HEK293T (cell line): ENCODE measurements at places on chromosomes 2 and 18.

DNA sequence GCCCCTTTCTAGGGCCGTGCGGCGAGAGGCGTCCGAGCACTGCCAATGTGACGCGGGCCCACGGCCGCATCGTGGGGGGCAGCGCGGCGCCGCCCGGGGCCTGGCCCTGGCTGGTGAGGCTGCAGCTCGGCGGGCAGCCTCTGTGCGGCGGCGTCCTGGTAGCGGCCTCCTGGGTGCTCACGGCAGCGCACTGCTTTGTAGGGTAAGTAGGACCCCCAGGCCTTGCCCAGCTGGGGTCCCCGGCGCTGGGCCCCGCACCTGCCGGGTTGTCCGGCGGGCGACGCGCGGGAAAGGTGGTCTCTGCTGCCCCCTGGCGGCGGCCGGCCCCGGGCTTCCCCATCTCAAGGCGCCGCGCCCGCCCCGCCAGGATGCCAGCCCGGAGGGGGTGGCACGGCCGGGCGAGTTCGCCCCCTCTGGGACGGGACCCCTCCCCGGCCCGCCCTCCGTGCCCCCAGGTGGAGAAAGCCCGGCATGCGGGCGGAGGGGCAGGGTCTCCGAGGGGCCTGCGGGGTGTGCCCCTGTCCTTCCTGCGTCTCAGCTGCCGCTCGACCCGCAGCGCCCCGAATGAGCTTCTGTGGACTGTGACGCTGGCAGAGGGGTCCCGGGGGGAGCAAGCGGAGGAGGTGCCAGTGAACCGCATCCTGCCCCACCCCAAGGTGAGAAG is 1.9 kb downstream of the PRSS56 start:
- DNase-seq = peak; percentile 82

- no peak for DNase-seq
Measured at GRCh38 chr2:32719430-32719829, 91.6 kb downstream of the TTC27 start.

- no peak for DNase-seq
Measured at GRCh38 chr2:221590861-221591365, 18.8 kb upstream of the EPHA4 start.

- no peak for DNase-seq
Measured at GRCh38 chr2:187168720-187169713, 279.0 kb downstream of the CALCRL start.

- no peak for DNase-seq
Measured at GRCh38 chr2:86275384-86275799, 62.0 kb downstream of the REEP1 start.

DNA sequence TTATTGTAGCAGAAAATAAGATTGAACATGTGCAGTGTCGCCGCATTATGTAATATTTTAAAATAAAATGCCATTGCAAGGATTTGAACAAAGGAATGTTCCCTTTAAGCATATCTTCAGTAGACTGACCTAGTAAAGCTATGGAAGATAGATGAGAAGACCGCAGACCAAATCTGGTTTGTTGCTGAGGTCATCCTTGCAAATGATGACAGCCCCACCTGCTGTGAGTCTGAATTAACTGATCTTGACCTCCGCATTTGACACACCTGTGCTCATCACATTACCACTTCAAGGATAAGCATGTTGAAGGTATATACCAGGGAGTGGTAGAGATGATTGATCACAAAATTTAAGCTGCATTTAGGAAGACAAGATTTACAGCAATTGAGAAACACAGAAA is 96.2 kb downstream of the NYAP2 start:
- DNase-seq = no peak

DNA sequence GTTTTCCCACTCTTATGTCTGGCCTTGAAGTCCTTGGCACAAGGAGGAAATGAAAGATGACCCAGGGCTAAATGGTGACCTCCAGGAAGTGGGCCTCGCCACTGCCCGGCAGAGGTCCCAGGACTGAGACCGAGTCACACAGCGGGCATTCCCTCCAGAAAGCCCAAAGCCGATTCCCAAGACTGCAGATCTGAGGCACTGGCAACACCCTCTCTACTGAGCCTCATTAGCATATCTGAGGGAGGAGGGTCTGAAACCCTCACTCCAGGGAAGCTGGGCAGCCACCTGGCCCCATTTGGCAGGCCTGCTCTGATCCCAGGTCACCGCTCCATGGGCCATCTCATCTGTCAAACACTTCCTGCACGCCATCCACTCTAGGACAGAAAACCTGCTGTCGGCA is 29.1 kb downstream of the FAM178B start:
- no peak for DNase-seq

DNA sequence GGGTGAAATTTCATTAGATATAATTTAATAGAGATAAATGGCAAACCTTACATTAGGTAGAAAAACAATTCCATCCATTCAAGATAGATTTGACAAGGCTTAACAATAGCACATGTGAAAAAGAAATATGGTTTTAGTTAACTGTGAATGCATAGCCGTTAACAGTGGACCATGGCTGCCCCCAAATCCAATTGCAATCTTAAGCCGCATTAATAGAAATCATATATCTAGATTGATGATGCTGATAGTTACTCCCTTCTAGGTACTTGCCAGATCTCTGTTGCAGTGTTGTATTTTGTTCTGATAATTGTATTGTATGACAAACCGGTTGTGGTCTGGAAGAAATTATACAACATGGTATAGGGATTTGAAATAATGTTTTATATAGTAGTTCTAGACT is 139.8 kb downstream of the GPD2 start:
- no peak for DNase-seq

- no peak for DNase-seq
Measured at GRCh38 chr2:8146132-8147005, 535.5 kb upstream of the ID2 start.
